Osteocyte (in vitro differentiated cells): ENCODE measurements at places on chromosomes 5 and 9. TPM values are rescaled to one million over a fixed set of nuclear protein-coding genes. Genes with fewer than 3 reads are reported as not detected.

- no peaks in the 10 kb centered on the region for H3K27me3 ChIP-seq
- H3K36me3 ChIP-seq: no peaks in the 10 kb centered on the region
- DNase-seq: no peak
- H3K4me3 ChIP-seq: no peak overlapping the region
These were observed 92.4 kb downstream of the UNC13B start for GRCh38 chr9:35254237-35254636.

BTNL3 gene
- total RNA-seq: not detected in 2 replicates

- no peaks in the 10 kb centered on the region for H3K27me3 ChIP-seq
- H3K4me1 ChIP-seq: no peaks in the 10 kb centered on the region
- no peak overlapping the region for H3K27ac ChIP-seq
- H3K36me3 ChIP-seq: peaks cover 2% of the 10 kb centered on the region
- H3K4me3 ChIP-seq: no peak overlapping the region
These were observed 89.8 kb downstream of the ZNF354C start for GRCh38 chr5:179150011-179150410.

GABRA1 gene
- total RNA-seq: not detected in 2 replicates

- no peak overlapping the region for H3K4me3 ChIP-seq
- no peaks in the 10 kb centered on the region for H3K27me3 ChIP-seq
- peaks cover 11% of the 10 kb centered on the region for H3K4me1 ChIP-seq
- DNase-seq: no peak
- peak overlapping the region; percentile 71 for H3K27ac ChIP-seq
These were observed 41.9 kb downstream of the GLRX start for GRCh38 chr5:95780597-95780996.

- H3K4me3 ChIP-seq: peak overlapping the region; percentile 78
- peaks cover 37% of the 10 kb centered on the region for H3K4me1 ChIP-seq
- H3K27me3 ChIP-seq: no peaks in the 10 kb centered on the region
These were observed 1.1 kb upstream of the CXXC5 start for GRCh38 chr5:139646912-139647505.

GMCL2 gene
- not detected in 2 replicates for total RNA-seq

GRCh38 chr5:5481206-5481605 is 58.7 kb downstream of the ICE1 start:
- no peak for DNase-seq
- no peak overlapping the region for H3K27ac ChIP-seq
- no peaks in the 10 kb centered on the region for H3K27me3 ChIP-seq
- peaks cover 29% of the 10 kb centered on the region for H3K36me3 ChIP-seq
- no peak overlapping the region for H3K4me3 ChIP-seq

SUSD3 gene
- not detected in 2 replicates for total RNA-seq

- H3K4me1 ChIP-seq: peaks cover 39% of the 10 kb centered on the region
- DNase-seq: no peak
- peak overlapping the region; percentile 91 for H3K27ac ChIP-seq
- H3K27me3 ChIP-seq: no peaks in the 10 kb centered on the region
- no peak overlapping the region for H3K4me3 ChIP-seq
These were observed 96.4 kb upstream of the COL5A1 start for GRCh38 chr9:134545215-134545542.

ORM1 gene
- not detected in 2 replicates for total RNA-seq

DOCK8 gene
- not detected in 2 replicates for total RNA-seq

DNA sequence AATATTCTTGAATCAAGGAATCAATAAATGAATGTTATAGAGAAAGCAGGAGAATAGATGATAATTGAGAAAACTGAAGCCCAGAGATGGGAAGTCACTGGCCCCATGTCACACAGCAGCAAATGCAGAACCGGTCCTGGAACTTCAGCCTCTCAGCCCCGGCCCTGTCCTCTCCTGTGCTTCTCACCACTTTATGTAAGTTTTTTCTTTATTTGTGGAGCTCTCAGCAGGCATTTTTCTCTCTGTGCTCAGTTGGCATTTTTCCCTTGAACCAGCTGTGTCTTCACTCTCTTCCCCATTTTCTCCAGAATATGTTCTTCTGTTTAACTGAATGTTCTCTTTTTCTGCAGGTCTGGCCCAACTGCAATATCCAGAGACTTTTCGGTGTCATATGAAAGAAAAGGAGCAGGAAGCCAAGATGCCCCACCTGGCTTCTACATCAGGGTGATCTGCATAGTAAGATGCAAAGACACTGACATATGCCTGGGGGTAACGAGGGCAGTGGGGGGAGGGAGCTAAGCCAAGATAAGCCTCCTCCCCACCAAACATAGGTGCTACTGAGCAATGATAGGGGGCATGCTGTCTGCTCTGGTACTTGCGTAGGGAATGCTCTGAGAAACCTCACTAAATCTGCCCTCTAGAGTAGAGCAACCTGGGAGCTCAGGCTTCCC is 12.8 kb upstream of the LCP2 start:
- DNase-seq: no peak
- peaks cover 48% of the 10 kb centered on the region for H3K27me3 ChIP-seq
- H3K27ac ChIP-seq: no peak overlapping the region
- no peaks in the 10 kb centered on the region for H3K4me1 ChIP-seq

DNA sequence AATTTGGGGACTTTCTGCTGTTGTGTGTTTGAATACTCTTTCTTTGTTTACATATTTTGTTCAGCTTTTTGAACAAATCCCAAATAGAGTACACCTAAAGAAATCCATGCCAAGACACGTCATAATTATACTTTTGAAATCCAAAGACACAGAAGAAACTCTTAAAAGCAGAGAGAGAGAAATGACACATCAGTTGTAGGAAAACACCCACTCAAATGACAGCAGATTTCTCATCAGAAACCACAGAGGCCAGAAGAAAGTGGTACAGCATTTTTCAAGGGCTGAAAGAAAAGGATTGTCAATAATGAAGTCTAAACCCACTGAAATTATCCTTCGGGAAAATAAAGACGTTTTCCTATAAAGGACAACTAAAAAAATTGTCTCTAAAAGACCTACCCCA is 378.6 kb downstream of the GADD45G start:
- H3K27me3 ChIP-seq: peaks cover 14% of the 10 kb centered on the region
- DNase-seq: no peak
- no peak overlapping the region for H3K27ac ChIP-seq
- no peak overlapping the region for H3K4me3 ChIP-seq

- no peak overlapping the region for H3K4me3 ChIP-seq
- H3K27me3 ChIP-seq: no peaks in the 10 kb centered on the region
These were observed 977 bp upstream of the DPP7 start for GRCh38 chr9:137115394-137116026.

- H3K36me3 ChIP-seq: no peaks in the 10 kb centered on the region
- no peak overlapping the region for H3K4me3 ChIP-seq
- no peaks in the 10 kb centered on the region for H3K27me3 ChIP-seq
- no peak overlapping the region for H3K27ac ChIP-seq
- H3K4me1 ChIP-seq: no peaks in the 10 kb centered on the region
These were observed 313.5 kb downstream of the PRDM9 start for GRCh38 chr5:23820765-23821471.

- H3K27me3 ChIP-seq: no peaks in the 10 kb centered on the region
- H3K27ac ChIP-seq: no peak overlapping the region
- H3K36me3 ChIP-seq: peaks cover 6% of the 10 kb centered on the region
- no peak overlapping the region for H3K4me3 ChIP-seq
These were observed 342.5 kb downstream of the SPATA31D1 start for GRCh38 chr9:82331079-82331478.

FAM169A gene
- 2.7 and 3.6 TPM in 2 replicates for total RNA-seq

PCDHGA8 gene
- total RNA-seq: 0.34 and 0.51 TPM in 2 replicates

PRRT1B gene
- total RNA-seq: not detected in 2 replicates

WDR38 gene
- not detected in 2 replicates for total RNA-seq

- H3K27me3 ChIP-seq: peaks cover 10% of the 10 kb centered on the region
- no peak for DNase-seq
- no peak overlapping the region for H3K27ac ChIP-seq
- H3K4me3 ChIP-seq: no peak overlapping the region
- peaks cover 23% of the 10 kb centered on the region for H3K4me1 ChIP-seq
These were observed 212.2 kb downstream of the PDZD2 start for GRCh38 chr5:31850981-31851689.

- DNase-seq: no peak
- no peak overlapping the region for H3K27ac ChIP-seq
- no peak overlapping the region for H3K4me3 ChIP-seq
- H3K4me1 ChIP-seq: peaks cover 16% of the 10 kb centered on the region
- H3K27me3 ChIP-seq: no peaks in the 10 kb centered on the region
- H3K36me3 ChIP-seq: peaks cover 3% of the 10 kb centered on the region
These were observed 30.3 kb downstream of the CAST start for GRCh38 chr5:96692441-96692840.

DNAH5 gene
- total RNA-seq: 0.21 and 0.37 TPM in 2 replicates

DNA sequence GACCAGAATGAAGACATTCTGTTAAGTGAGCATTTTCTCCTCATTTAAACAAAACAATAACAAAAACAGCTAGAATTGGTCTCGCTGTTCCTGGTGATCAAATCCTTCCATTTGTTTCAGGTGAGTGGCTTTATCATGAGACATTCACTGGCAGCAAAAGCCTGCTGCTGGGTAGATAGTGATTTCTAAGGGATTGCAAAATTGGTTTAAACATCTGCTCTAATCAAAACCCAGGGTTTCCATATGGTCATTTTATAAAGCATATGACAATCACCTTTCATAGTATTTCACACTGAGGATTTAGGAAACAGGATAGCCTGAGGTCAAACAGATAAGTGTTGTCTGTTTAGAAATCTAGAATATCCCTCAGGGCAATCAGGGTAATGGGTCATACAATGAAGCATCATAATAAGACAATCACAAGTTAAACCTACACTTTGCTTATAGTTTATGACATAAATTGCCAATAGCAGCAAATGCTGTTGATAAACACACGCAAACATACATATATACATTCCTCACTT is 769.6 kb upstream of the C9orf72 start:
- H3K4me1 ChIP-seq: no peaks in the 10 kb centered on the region
- H3K27ac ChIP-seq: no peak overlapping the region
- no peaks in the 10 kb centered on the region for H3K27me3 ChIP-seq
- no peak for DNase-seq
- no peak overlapping the region for H3K4me3 ChIP-seq
